ENCODE measurements at places on chromosomes 3 and 15.
A peak's percentile ranks its signal among the peaks of the same experiment; 100 is the strongest.

DNA sequence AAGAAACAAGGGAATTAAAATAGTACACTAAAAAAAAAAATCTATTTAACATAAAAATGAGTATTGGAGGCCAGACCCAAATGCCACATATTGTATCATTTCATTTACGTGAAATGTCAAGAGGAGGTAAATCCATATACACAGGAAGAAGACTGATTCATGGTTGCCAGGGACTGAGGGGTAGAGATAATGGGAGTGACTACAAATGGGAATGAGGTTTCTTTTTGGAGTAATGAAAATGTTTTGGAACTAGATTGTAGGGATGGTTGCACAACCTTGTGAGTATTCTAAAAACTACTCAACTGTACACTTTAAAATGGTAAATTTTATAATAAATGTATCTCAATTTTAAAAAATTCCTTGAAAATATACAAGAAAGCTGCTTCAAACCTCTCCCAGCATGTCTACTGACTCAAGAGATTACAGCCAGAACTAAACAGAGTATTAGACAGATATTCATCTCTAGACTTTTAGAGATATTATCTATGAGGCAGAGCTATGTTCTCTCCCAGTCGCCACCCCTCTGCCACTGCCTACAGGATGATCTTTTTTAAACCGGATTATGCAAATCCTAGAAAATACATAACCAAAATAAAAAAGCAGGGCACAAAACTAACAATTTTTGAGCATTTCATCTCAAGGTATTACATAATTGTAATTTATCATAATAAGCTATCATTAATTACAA lies 6.2 kb downstream of the HLTF start:
- no peak for DNase-seq

GRCh38 chr3:61117045-61117898 lies 134.0 kb downstream of the FHIT start:
- DNase-seq, result no peak

GRCh38 chr15:63672369-63672768 lies 75.2 kb downstream of the FBXL22 start:
- DNase-seq, result no peak

DNA sequence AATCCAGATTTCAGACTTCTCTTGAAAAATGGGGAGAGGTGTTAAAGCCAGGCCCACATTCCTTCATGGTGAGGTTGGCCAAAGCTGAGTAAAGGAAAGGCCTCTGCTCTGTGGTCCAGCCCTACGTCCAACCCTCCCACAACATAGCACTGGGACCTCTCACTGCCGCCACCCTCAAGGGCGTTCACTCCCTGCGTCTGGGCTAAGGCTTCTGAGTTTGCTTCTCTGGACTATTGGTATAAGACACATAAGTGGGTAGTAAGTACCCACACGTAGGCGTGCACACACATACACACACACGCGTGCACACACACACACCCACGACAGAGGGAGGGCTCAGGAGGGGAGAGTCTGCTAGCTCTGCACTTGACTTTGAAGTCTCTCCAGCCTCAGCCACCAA lies 80.2 kb upstream of the PXYLP1 start:
- DNase-seq, result no peak

DNA sequence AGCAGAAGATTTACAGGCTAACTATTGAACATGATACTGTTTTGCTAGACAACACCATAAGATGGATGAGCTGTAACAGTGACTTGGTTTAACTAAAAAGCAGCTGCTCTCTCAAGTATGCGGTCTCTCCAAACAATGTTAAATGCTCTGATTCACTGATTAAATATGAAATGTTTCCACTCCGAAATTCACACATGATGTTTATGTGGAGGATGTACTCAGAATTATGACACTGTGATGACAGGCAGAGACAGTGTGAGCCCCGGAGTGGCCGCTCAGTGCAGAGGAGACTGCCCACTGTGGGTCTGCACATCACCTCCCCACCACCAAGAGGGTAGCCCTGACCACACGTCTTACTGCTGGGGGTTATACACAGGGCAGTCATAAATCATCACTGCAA lies 83.9 kb upstream of the MEX3B start:
- DNase-seq, result peak; percentile 90

DNA sequence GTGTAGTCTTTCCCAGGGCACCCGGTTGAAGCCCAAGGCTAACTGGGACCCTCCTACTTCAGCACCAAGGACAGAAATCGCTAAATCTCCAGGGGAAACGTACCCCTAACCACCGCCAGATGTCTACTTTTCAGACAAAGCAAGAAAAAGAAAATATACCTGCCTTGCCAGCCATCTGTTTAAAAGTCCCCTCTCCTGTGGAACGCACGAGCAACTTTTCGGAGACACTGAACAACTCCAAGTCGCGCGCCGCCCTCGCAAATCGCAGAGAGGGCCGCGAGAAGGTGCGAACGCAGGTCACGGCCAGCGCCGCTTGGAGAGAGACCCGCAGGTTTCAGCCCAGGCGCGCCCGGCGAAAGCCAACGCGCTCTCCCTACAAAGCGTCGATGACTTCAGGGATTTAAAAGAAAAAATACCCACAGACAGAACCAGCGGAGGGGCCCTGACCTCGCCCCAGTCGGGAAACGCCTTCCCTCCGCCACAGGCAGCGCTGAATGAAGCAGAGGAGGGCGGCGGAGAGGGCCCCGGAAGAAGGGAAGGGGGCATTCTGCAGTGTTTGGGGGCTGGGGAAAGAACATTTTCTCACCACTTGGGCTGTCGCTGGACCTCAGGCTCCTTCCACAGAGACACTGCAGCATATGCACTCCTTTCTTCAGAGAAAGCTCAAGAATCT lies 213.1 kb downstream of the FGF12 start:
- no peak for DNase-seq

GRCh38 chr15:68371160-68371559 lies 60.8 kb downstream of the ITGA11 start:
- no peak for DNase-seq

GRCh38 chr15:38961931-38962330 lies 397.3 kb upstream of the RASGRP1 start:
- no peak for DNase-seq

DNA sequence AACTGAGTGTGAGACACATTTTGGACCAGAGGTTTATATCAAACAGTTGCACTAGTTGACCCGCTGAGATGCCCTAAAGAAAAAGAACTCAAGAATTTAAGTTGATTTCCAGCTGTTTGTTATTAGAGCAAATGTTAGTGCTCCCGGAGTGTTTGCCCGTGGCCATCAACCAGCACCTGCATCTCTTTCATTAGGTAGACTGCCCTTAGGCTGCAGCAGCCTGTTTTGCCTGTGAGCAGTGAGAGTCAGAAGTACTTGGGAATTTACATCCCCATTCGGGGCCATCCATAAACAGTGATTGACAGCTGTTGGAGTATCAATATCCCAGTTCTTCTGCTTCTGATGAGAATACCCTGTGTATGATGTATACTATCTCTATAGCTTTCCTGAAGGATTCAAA lies 492.6 kb downstream of the RBMS3 start:
- no peak for DNase-seq

DNA sequence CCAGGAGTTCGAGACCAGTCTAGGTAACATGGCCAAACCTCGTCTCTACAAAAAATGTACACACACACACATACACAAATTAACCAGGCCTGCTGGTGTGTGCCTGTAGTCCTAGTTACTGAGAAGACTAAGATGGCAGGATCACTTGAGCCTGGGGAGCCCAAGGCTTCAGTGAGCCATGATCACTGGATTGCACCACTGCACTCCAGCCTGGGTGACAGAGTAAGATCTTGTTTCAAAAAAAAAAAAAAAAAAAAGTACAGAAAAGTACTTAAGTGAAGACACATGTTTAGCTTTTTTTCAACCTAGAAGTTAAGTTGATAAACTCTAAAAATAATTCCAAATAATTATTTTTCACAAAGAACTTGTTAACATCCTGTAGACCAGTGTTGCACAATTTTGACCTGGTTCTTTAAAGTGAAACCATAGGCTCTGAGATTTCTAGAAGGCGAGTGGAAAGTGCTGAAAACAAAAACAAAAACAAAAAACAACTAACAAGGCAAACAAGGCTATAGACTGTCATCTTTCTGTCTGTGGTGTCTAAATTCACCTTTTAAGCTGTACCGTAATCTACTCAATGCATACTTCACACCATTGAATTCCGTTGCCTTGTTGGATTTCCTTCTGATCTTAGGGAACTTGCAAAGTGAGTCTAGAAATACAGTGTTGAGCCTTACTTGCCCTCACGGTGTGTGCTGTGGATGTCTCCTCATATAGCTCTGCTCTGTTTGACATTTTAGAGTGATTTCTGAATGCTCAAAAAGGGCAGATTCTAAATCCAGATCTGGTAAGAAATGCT lies 63.5 kb downstream of the CHST2 start:
- DNase-seq, result no peak

- no peak for DNase-seq
Observed at GRCh38 chr3:143201870-143202752, 82.5 kb downstream of the CHST2 start.

DNA sequence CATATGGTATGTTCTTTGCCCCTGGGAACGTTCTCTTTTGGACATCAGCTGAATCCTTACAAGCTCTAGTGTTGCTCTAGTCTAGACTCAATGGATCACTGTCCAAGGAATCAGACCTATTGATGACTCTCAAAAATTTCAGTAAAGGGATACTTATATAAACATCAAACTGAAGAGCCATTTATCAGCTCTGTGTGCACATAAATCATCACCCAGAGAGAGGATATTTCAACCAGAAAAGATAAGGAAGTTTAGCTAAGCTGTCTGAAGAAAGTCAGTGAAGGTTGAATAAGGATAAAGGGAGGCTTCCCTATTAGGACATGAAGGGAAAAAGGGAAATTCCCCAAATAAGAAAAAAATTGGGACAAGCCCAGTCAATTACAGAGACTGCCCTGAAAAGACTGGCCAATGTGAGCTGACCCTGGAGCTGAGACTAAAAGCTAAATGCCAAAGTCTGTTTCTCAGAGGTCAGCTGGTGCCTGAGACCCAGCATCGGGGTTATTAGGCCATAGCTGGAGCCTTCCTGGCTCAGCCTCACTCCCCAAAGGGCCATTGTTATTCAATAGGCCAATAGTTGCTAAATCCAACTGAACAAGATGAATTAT lies 424.1 kb upstream of the THBS1 start:
- DNase-seq, result no peak

- peak; percentile 35 for DNase-seq
Observed at GRCh38 chr15:81311752-81312464, 12.0 kb downstream of the STARD5 start.

DNA sequence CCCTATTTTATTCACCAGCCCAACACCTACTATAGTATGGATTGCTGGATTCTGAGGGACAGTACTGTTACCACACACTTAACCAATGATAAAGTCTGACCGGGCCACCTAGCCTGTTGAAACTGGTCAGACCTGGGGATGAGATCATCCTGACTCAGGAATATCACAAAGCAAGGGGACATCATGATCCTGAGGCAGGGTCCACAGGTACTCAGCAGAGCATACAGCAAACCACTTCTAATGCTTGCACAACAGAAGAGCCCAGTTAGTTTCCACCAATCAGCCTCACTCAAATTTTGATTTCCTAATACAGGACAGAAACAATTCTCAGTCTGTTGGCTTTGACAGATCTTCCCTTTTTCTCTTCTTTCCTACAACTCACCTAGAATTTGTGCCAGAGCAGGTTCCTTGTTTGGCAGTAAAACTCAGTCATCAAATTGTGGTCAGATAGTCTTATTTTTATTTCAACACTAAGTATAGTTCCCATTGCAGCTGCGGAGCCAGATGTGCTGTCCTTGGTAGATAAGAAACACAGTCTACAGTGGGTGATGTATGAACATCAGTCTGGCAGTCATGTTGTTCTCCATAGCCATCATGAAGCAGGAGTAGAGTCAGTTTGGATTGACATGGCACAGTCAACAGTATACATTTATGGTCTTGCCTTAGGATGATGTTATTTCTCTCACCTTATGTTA lies 90.1 kb upstream of the PRR23C start:
- no peak for DNase-seq

DNA sequence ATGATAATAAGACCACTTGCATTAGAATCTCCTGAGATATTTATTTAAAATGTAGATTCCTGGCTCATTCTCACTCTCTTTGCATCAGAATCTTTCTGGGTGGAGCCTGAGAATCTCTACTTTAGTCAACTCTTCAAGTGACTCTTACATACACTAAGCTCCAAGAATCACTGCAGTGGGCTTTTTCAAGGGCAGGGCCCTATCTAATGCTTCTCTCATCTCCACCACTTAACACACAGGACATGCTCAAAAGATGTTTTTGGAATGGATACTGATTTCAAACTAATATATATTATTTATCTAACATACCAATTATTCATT lies 68.9 kb upstream of the GAP43 start:
- no peak for DNase-seq

- DNase-seq, result no peak
Observed at GRCh38 chr3:114428044-114428595, 134.3 kb downstream of the TIGIT start.

DNA sequence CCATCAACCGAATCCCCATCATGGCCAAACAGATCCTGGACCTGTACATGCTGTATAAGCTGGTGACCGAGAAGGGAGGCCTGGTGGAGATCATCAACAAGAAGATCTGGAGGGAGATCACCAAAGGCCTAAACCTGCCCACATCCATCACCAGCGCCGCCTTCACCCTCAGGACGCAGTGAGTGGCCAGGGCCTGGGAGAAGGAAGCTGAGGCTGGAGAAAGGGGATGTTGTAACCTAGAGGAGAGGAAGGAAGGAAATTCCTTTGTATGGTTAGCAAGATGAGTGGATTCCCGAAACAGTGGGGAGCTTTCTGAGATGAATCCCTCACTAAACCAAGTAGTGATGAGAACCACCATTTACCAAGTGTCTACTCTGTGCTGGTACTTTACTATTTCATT lies 25.8 kb upstream of the CLK3 start:
- DNase-seq, result no peak

- peak; percentile 75 for DNase-seq
Observed at GRCh38 chr3:187261541-187261969, 30.0 kb downstream of the MASP1 start.

- no peak for DNase-seq
Observed at GRCh38 chr3:185056908-185057307, 96.0 kb downstream of the C3orf70 start.

DNA sequence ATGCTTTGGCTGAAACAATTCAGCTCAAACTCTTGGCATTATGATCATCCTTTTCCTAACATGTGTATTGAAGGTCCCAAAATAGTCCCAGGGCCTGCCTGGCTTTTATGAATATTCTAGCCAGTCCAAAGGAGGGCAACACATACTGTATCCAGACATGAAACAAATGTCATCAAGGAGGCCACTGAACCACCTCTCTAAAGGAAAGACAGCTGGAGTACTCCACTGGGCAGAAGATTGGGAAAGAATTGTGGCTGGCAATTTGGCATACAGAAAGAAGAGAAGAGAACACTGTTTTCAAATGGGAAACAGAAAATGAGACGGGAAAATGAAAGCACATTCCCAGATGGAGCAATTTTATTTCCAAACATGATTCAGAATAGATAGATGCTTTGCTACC lies 80.6 kb downstream of the NCEH1 start:
- no peak for DNase-seq

Measured in GM04504 (cell line).